ENCODE measurements at places on chromosomes 1 and 21.

DNA sequence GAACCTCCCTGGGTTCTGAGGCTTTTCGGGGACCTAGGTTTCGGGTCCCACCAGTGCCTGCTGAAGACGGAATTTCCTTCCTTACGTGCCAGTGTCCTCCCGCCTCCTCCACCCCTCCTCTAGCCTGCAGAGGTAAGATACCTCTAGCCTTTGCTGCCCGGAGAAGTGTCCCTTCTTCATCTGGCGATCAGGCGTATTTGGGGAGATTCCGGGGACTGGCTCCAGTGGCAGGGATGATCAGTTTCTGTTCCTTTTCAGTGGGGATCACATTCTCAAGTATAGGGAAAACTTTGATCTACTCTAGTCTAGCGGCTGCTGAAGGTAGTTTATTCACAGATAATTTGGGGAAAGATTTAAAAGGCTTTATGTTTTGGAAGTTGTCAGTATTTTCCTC, 674 bp downstream of the CEP350 start:
- DNase-seq: no peak

GRCh38 chr1:29379443-29380073, 143.2 kb downstream of the PTPRU start:
- DNase-seq: no peak

DNA sequence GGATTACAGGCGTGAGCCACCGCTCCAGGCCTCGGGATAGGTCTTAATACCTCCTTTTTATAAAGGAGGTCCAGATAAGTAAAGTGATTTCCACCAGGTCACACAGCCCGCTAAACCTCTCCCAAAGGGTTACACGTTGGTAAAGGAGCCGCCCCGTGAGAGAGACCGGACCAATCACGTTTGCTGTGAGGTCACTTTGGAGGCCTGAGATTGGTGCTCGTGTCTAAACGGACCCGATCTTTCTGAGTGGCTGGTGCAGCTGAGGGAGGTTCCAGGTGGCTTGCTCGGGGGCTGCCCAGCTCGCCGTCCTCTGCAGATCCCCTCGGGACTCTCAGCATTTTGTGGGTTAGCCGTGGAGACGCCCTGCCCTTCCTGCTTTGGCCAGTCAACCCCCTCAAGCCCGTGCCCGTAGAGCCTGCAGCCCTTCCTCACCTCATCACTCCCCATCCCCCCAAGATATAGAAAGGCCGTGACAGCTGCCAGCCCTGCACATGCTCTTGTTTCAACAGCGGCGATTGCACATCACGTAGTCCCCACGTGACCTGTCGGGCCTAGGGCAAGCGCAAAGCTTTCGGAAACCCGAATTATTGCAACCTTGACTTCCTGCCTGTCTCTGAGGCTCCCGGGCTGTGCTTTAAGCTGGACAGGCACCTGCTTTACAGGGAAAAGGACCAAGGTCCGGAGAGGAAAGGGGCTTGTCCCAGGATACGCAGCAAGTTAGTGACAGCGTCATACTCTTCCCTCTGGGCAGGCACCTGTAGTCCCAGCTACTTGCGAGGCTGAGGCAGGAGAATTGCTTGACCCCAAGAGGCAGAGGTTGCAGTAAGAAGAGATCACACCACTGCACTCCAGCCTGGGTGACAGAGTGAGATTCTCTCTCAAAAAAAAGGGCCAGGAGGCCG, 5.0 kb upstream of the COA7 start:
- DNase-seq: peak; percentile 69

GRCh38 chr1:42433369-42433768, 22.5 kb downstream of the ZMYND12 start:
- DNase-seq: no peak

GRCh38 chr1:76074321-76075187, at the start of gene ST6GALNAC3:
ST6GALNAC3 (plus strand) TSS chr1:76074746.
- DNase-seq: peak; percentile 38

GRCh38 chr1:59044535-59045121, 252.3 kb upstream of the FGGY start:
- DNase-seq: no peak

DNA sequence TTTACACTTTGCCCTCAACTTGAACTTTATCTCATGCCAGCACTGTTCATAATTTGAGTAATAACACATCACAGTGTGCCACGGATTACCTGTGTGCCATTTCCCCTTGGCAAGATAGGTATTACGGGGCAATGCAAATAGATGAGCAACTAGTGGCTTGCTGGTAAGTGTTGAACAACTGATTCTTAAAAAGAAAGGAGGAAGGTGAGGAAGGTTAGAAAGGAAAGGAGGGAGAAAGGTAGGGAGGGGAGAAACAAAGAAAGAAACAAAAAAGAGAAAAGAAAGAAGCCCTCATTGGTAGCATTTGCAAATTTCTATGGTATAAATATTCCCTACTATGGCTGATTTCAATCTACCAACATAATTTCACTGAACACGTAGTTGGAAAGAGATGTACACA, 118.2 kb upstream of the OLIG2 start:
- DNase-seq: no peak

DNA sequence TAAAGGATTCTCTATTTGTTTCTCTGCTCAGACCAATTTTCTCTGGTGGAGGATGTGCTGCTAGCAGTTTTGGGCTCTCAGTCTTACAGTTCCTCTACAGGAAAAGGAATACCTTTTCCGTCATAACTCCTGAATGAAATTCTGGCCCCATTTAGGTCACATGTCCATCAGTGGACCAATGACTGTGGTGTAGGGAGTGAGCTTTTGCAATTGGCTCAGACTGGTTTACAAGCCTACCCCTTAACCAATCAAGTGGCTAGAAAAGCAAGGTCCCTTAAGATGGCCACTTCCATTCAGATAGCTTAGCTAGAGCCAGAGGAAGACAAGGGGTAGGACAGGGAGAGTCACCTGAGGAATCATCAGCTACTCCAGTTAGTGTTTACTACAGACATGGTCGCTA, 16.4 kb upstream of the ZNF281 start:
- no peak for DNase-seq

GRCh38 chr1:174021591-174022079, 522 bp downstream of the RC3H1 start:
- DNase-seq: peak; percentile 21

DNA sequence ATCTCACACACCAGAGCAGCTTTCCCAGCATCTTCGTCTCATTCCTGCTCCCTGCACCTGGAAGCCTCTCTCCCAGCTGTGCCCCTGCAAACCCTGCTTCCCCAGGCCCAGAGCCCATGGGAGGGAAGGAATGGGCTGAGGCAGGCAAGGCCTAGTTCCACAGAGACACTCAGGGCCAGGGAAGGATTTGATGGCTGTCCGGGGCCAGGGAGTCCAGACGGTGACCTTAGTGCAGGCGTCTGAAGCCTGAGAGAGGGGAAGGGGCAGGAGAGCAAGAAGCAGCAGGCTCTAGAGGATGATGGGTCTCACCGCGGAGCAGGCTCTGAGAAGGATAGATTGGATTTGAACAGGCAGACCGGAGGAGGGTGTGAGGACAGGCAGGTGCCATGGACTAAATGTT, 22.2 kb upstream of the TNNI1 start:
- no peak for DNase-seq

GRCh38 chr1:38283696-38284470, 237.3 kb upstream of the POU3F1 start:
- no peak for DNase-seq

- no peak for DNase-seq
Observed at GRCh38 chr1:41444246-41444645, 40.2 kb downstream of the EDN2 start.

DNA sequence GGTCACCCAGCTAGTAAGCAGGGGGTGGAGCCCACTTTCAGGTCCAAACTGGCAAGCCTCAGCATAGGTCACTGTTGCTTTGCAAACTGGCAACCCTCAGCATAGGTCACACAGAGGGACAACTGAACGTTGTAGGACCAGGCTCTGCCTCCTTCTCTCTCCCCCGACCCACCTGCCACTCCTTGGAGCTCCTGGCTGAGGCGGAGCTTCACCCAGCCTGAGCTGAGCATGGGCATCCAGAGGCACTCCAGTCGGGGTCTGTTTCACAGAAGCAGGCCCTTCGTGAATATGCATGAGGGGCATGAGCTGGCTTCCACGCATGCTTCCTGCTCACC, 24.2 kb downstream of the CAPZB start:
- no peak for DNase-seq

GRCh38 chr1:59020151-59020997, 236.5 kb upstream of the JUN start:
- no peak for DNase-seq

- no peak for DNase-seq
Observed at GRCh38 chr21:46189213-46189958, 5.1 kb upstream of the SPATC1L start.

GRCh38 chr1:234608025-234608910, 1.7 kb downstream of the IRF2BP2 start:
- no peak for DNase-seq

- no peak for DNase-seq
Observed at GRCh38 chr1:40880813-40881549, 18.8 kb upstream of the CITED4 start.

DNA sequence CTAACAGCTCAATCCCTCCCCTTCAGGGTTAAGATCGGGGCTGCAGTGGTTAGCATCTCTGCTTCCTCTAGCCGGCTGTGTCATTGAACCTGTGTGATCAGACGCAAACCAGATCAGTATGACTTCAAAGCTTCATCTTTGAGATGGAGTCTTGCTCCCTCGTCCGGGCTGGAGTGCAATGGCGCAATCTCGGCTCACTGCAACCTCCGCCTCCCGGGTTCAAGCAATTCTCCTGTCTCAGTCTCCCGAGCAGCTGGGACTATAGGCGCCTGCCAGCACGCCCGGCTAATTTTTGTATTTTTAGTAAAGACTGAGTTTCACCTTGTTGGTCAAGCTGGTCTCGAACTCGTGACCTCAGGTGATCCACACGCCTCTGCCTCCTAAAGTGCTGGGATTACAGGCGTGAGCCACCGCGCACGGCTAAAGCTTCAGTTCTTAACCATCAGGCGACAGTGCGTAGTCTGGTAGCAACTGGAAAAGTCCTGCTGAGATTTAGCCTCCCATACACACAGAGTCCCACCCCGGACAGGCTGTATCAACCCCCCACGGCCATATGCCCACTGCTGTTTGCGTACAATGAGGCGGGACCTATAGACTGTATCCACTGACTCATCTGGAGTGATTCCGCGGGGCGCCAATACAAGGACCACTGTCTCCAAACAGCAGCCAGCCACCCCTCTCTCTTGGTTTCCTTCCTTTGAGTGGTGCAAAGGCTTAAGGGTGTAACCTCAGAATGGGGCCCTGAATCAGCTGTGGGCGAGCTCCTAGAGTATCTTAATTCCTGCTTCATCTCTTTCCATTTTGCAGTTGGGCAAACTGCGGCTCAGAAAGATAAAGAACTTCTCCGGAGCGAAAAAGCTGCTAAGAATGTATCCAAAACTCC, 23.3 kb downstream of the CELA3A start:
- DNase-seq: no peak

GRCh38 chr1:61005614-61006580, 76.5 kb upstream of the NFIA start:
- DNase-seq: no peak

- no peak for DNase-seq
Observed at GRCh38 chr21:14486869-14487268, 59.2 kb downstream of the SAMSN1 start.

DNA sequence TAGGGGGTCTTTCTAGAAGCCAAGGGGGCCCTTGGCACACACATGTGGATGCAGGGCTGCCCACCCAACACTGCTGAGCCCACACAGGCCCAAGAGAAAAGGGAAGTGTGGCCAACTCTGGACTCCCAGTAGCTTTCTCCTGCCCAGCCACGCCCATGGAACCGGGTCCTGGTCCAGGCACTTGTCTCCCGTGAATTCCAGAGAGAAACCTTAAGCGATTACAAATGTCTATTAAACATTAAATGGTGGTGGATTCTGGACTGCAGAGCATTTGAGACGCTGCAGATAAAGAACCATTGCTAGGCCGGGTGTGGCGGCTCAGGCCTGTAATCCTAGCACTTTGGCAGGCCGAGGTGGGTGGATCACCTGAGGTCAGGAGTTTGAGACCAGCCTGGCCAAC, 100.6 kb upstream of the ARHGEF16 start:
- DNase-seq: no peak

DNA sequence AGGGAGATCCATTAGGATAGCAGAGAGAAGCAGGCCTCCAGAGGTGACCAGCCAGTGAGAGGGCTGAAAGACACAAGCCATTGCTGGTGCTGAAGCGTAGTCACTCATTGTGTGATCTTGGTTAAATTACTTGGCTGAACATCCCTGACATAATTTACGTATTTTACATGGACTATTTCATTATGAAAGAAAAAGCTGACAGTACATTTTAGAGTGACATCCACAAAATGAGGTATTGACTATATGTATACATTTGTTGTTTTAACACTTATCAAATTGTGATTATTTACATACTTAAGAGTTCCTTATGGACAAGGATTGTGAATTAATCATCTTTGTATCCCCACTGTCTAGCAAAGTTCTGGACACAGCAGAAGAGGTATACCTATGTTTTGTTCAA, 14.9 kb downstream of the DESI2 start:
- DNase-seq: no peak

- DNase-seq: peak; percentile 57
Observed at GRCh38 chr1:26991310-26992116, 2.0 kb upstream of the TRNP1 start.

DNA sequence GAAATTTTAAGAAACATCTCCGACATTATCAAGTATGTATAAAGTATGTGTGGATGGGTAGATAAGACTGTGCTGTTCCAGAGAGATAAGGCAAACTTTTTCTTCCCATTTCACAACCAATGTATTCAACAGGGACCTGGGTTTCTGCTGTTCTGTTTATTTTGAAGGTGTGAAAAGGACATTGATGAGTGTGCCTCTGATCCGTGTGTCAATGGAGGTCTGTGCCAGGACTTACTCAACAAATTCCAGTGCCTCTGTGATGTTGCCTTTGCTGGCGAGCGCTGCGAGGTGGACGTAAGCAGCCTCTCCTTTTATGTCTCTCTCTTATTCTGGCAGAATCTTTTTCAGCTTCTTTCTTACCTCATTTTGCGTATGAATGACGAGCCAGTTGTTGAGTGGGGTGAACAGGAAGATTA, 174.0 kb downstream of the CRB1 start:
- no peak for DNase-seq

DNA sequence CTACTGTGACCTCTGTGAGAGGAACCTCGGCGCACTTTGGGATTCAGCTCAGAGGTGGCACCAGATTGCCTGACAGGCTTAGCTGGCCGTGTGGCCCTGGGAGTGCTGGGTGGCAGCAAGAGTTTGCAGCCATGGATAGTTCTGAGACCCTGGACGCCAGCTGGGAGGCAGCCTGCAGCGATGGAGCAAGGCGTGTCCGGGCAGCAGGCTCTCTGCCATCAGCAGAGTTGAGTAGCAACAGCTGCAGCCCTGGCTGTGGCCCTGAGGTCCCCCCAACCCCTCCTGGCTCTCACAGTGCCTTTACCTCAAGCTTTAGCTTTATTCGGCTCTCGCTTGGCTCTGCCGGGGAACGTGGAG, 67.5 kb downstream of the DISC1 start:
- DNase-seq: no peak

- no peak for DNase-seq
Observed at GRCh38 chr1:3187415-3188149, 118.6 kb downstream of the PRDM16 start.

- no peak for DNase-seq
Observed at GRCh38 chr1:66642992-66643391, 109.0 kb downstream of the SGIP1 start.

- DNase-seq: no peak
Observed at GRCh38 chr1:180928331-180929230, 15.9 kb downstream of the KIAA1614 start.
